ENCODE measurements at places on chromosomes 13 and 19.

DNA sequence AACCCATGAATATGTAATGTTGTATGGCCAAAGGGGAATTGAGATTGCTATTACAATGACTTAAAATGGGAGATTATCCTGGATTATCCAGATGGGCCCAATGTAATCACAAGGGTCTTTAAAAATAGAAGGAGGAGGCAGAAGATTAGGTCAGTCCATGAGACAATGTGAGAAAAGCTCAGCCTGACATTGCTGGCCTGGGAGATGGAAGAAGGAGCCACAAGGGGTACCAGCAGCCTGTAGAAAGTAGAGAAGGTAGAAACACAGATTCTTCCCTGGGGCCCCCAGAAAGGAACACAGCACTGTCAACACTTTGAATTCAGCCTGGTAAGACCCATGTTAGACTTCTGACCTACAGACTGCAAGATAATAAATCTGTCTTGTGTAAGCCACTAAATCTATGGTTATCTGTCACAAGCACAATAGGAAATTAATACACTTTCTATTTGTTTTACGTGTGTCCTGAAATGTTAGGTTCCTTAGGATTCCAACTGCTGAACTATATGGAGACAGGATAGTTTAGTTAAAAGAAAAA lies 132.9 kb upstream of the SERP2 start:
- no peak for DNase-seq

GRCh38 chr13:20776751-20777150 lies 3.0 kb upstream of the EEF1AKMT1 start:
- no peak for DNase-seq

GRCh38 chr13:100537486-100537885 lies 51.1 kb downstream of the GGACT start:
- DNase-seq: no peak

- no peak for DNase-seq
These were observed 46.7 kb upstream of the KL start for GRCh38 chr13:32969516-32969941.

DNA sequence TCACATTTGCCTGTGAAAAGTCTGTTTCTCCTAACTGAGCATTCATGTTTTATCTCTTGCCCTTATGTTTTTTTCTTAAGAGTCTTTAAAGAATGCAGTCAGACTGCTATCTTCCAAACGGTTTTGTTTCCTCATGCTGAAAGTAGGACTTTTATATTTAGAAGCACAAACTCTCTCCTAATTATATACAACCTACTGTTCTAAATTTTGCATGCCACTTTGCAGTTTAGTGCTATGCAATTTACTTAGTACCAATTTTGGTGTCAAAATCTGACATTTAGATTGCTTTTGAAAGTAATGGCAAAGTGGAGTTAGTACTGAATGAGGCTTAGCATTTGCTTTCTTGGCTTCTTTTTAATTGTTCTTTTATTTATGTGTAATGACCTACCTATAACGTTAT lies 55.1 kb upstream of the PCDH20 start:
- DNase-seq: no peak

- DNase-seq: no peak
These were observed 7.4 kb upstream of the LSR start for GRCh38 chr19:35241417-35241816.

GRCh38 chr19:17753976-17754375 lies 2.7 kb downstream of the FCHO1 start:
- no peak for DNase-seq

GRCh38 chr13:38824342-38824741 lies 137.5 kb downstream of the FREM2 start:
- no peak for DNase-seq

GRCh38 chr13:43389573-43389972 lies 366.2 kb downstream of the DNAJC15 start:
- no peak for DNase-seq

- no peak for DNase-seq
These were observed 89.2 kb downstream of the MZT1 start for GRCh38 chr13:72638059-72638815.

DNA sequence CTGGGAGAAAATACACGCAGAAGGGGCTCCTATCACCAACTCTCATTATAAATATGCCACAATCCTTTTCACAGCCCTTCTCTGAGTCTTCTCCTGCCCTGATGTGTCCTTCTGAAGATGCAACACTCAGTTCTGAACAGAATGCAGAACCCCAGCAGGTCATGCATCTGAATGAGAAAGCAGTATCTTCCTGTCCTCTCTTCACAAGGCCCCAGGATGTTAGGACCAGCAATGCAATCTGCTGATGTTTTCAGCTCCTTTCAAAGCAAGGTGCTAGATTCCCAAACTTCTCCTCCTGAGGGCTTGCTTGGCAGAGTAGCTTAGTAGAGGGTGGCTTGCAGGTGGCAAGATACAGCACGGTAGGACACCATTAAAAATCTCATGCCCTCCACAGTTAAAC lies 22.3 kb upstream of the DOCK9 start:
- no peak for DNase-seq

- no peak for DNase-seq
These were observed 11.4 kb downstream of the CHAMP1 start for GRCh38 chr13:114325729-114326128.

GRCh38 chr13:96925916-96926628 lies 68.2 kb downstream of the OXGR1 start:
- no peak for DNase-seq

- DNase-seq: no peak
These were observed 311.3 kb downstream of the FGF14 start for GRCh38 chr13:102090532-102090931.

GRCh38 chr19:3194106-3195087 lies 8.7 kb downstream of the NCLN start:
- DNase-seq: no peak

DNA sequence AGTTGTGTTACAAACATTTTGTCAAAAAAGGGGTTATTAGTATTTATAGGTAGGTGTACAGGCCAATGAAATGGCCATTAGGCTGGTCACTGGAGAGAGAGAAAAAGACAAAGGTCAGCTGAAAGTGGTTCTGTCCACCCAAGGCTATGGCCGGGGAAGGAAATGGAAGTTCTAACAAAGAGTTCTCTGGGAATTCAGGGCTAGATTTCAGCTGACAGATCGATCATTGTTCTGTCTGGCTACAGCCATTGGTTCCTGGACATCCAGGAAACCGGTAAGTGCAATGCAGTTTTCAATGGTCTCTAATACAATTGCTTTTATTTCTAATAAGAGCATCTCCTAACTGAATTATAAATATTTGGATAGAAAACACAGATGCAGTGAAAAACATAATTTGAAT lies 42.5 kb downstream of the MBNL2 start:
- DNase-seq: no peak

DNA sequence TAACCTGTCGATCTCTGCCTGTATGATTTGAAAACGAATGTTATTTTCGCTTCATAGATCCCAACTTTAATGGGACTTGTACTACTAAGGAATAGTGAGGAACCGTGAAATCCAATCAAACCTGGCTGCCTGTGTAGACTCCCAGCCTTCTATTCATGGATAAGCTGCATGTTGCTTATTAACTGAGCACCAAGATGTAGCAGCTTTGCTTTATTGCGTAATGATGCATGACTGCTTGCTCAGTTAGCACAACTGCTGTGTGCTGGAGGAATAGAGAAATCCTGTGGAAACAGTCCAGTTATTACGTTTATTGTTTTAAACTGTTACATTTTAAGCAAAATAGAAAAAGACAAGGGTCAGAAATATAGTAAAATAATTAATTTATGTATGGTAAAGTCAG lies 108.2 kb downstream of the SHISA2 start:
- no peak for DNase-seq

DNA sequence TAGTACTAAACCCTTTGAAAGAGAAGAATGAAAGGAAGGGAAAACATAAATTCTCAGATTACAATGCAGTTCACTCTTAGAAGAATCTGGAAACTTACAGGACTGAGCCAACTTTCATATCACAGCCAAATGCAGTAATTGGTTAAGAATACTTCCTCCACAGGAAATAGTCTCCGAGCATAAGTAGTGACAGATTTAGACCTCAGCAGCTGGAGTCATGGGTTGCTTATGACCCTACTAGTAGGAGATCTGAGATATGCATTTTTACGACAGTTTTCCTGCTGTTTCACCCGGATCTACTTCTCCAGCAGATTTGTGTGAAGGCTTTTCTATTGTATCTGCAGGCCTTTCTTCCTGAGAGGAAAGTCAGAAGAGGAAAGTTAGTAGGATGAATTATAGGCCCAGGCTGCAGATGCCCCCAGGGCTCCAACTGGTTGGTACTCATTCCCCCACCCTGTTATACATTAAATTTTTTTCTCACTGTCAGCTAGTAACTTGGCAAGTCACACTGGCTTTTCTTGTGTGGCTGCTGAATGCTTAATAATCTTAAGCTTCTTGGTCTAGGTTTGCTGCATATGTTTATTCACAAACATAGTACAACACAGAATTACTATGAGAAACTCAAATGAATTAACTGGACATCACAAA lies 1241.5 kb upstream of the MIR17HG start:
- DNase-seq: no peak

DNA sequence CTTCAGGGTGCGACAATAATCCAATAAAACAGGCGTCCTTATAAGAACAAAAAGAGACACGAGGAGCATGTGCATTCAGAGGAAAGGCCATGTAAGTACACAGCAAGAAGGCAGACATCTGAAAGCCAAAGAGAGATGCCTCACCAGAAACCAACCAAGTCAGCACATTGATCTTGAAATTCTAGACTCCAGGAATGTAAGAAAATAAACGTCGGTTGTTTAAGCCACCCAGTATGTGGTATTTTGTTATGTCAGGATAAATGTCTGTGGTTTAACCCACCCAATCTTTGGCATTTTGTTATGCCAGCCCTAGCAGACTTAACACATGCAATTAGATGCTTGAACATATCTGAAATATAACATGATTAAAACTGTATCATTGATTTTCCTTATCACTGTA lies 452.0 kb downstream of the SLITRK6 start:
- no peak for DNase-seq

DNA sequence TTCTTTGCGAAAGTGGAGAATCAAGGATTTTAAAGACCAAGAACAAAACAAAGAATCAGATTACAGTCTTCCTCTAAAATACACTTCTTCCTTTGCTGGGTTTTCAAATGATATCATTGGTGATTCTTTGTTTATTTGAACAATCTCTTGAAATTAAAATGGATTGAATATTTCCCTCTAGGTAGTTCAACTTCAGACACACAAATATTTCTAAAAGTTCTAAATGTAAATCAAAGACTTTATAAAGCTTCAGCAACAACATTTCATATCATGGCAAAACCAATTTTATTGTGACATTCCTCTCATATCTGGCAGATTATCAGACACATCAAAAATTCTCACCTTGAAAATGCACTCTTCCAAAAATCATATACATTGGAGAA lies 13.0 kb downstream of the ZIC2 start:
- no peak for DNase-seq

DNA sequence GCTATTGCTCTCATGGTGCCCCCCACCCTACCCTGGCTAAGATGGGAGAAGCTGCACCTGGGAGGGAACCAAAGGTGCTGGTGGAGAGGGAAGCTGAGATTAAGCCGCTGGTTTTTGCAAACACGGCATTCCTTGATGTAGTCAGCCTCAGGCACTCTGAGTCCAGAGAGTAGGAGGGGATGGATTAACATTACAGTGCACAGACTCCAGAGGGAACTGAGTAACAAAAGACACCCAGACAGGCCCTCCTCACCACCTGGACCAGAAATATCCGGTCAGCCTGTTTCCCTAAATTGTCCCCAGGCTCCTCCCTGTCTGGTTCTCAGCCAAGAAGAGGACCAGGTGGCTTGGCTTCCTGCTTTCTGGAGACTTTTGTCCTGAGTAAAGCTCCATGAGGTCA lies 28.9 kb upstream of the PABPC3 start:
- no peak for DNase-seq

DNA sequence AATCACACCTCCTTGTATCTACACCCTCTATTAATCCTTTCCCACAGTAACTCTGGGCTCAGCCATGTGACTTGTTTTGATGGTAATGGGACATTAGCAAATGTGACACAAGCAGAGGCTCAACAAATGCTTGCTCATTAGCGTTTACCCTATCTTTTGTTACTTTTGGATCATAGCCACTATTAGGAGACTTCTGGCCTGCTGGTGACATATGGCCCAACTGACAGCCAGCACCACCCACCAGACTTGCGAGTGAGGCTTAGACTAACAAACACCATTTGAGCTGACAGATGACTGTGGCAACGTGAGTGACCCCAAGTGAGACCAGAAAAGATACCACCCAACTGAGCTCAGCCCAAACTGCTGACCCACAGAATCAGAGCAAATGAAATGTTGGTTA lies 154.1 kb downstream of the OLFM4 start:
- DNase-seq: no peak

GRCh38 chr13:89783221-89783755 lies 1564.2 kb upstream of the MIR17HG start:
- no peak for DNase-seq

DNA sequence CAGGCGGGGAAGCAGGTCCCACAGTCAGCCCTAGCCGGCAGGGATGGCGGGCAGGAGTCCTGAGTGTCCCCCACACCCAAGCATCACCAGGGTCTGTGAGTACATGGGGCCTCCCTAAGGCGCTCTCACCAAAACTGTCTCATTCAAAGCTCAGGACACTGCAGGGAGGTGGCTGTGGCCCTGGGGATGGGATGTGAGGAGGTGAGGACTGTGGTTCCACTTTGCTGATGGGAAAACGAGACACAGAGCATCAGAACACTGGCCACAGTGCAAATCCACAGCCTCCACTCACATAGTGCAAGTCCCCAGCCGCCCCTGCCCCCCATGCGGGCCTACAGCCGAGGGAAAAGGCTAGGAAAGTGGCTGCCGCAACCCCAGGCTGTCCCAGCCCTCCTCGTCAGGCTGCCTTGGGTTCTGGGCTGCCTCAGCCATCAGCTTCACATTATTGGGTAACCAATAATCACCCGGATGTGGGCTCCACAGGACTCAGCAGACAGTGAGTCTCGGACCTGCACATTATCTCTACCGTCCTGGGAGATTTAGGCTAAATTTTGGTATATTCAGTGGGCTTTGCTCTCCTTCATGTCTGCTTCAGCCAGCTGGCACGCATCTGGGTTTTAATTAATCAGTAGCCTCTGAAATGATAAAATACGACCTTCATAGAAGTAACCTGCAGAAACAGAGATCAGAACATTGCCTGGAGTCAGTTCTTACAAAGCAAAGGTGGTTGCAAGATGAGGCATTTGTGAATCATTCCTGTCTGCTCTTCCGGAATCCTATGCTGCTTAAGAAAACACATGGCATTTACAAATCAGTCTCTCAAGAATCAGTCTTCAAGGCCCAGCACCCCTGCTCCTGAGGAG lies 77.0 kb downstream of the SOX1 start:
- no peak for DNase-seq

- DNase-seq: no peak
These were observed 19.9 kb downstream of the TINCR start for GRCh38 chr19:5547881-5548280.

- DNase-seq: no peak
These were observed 30.1 kb upstream of the OLFM2 start for GRCh38 chr19:9966448-9966847.

- peak; percentile 48 for DNase-seq
These were observed at the start of gene MRI1 for GRCh38 chr19:13764101-13764807. Gene MRI1, plus strand, starts transcription at chr19:13764522. Its CDS starts 67 bp downstream, at chr19:13764589.

GRCh38 chr13:57666131-57666953 lies 34.8 kb downstream of the PCDH17 start:
- no peak for DNase-seq

Data from stimulated activated CD4-positive, alpha-beta T cell treated with anti-CD3 and anti-CD28 coated beads, Interleukin-2, amount 100 ng/mL, for 48 hours (primary cell).